ENCODE measurements at places on chromosomes 16 and 17.

GRCh38 chr16:55773859-55774549 lies 58.9 kb downstream of the CES1 start:
- no peak for DNase-seq

- no peak for DNase-seq
Observed at GRCh38 chr16:81003610-81004460, 2.9 kb downstream of the CMC2 start.

DNA sequence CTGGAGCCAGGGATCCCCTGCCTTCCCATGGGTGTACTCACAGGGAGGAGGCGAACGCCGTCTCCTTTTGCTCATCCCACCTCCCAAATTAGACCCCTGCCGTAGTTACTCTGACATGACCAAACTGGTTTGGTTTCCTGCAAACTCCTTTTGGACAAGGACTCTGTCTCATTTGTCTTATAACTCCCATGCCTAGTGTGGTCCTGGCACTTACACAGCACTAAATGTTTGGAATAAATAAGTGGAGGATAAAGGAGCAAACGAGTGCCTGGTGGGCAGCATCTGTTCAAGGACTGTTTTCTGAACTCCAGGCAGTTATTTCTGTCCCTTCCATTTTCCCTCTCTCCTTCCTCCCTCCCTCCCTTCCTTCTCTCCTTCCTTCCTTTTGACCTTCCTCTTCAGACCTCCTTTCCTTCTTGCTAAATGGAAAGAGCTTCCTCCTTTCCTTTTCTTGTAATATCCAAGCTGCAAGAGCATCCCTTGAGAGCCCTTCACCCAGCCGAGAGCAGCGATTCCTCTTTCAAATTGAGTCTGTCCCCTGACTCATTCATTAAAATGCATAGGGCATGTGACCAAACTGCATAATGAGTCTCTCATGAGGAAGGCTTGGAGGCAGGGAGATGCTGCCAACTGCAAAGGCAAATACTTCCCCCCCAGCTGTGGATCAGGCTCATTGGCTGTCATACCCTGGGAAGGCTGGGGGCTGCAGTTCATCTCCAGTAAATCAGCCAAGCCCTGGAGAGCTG lies 36.8 kb downstream of the CHD9 start:
- DNase-seq = no peak

DNA sequence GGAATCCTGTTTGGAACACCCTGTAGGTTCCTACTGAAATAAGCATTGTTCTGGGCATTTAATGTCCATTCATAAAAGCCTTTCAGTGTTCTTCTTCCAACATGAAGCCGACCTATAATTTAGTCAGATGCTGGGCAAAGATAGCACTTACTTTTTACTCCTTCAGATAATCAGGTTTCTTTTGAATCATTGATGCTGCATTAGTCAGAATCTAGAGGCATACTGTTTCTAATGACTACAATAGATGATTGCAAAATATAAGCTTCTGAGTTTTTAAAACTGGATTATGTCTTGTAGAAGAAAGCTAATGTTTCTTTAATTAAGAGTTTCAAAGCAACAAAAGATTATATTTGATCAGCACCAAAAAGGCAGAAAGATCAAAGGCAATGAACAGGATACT lies 16.0 kb downstream of the MMD start:
- no peak for DNase-seq

- no peak for DNase-seq
Observed at GRCh38 chr17:15966183-15966878, 21.4 kb downstream of the ADORA2B start.

DNA sequence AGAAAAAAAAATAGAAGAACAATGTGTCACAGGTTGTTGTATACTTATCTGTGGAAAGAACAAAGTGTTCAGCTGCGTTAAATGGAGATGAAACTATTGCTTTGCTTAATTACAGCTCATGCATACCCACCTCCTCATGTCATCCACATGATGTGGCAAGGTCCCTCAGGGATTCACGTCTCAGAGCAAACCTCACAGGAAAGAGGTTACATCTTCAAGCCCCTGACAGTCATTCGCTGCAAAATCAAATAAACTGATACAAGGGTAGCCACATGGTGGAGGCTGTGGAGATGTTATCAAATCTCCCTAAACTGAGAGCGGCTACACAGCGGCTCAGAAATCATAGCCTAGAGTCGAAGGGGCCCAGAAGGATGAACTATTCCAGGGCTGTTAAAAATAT lies 21.1 kb downstream of the GINS3 start:
- no peak for DNase-seq

- no peak for DNase-seq
Observed at GRCh38 chr17:81169870-81170309, 3.9 kb upstream of the AATK start.

GRCh38 chr16:15866451-15866850 lies 9.6 kb upstream of the MYH11 start:
- no peak for DNase-seq

DNA sequence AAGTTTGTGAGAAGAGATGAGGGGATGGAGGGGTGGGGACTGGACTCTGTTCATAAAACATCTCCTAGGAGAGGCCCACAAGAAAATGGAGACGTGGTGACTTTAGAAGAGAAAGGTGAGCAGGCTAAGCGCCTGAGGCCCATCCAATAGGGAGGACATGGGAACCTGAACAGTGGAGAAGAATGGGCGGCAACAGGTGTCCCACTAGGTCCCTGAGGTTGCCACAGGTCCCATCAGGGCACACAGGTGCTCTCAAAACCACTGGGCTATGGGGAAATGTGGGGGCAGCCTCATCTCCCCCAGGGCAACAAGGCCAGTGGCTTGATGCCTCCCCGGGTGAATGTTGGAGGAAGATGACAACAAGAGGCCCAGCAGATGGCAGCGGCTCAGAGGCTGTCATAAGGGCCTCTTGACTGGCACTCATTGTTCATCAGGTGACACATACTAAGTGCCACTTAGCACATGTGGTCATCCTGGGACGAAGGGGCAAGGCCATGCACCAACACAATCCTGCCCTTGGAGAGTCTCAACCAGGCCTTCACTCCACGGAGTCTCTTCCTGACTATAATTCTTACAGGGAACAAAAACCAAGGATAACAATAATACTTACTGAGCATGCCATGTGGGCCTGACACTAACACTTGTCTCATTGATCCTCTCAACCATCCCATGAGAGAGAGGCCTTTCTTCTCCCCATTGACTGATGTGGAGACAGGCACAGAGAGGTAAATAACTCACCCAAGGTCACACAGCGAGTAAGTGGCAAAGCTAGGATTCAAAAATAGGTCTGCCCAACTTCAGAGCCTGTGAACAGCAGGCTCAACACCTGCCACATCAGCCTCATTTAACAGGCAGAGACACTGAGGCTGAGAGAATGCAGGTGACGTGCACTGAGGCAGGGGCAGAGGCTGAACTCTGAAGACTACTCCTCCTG lies 38.0 kb downstream of the CUEDC1 start:
- DNase-seq = no peak

DNA sequence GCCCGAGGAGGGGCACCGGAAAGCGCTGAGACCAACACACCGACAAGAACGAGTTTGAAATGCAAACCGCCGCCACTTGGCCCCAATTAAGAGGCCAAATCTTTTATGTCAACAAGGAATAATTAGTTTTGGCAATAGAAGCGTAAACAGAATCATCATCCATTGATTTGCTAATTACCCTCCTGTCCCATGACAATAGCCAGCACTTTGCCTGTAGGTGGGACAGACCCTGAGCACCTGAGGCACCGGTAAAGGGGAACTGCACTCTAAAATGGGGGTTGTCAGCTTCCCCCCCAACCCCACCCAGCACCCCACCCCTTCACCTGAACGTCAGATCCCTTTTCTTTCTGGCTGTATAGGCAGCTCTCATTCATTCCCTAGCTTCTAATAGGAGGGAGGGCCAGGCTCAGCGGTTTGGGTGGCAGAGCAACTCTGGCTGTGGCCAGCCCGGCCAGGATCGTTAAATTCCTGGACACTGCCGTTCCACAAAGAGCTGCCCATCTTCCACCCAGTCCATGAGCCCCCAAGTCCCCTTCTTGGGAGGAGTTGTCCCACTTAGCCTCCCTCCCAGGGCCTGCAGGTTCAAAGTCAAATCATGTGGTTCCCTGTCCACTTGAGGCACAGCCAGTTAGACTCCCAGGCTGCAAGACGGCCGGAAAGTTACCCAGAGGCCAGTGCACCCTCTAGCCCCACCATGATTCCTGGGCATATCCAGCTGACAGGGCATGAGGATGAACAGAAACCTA lies 45.8 kb downstream of the WNT3 start:
- no peak for DNase-seq

DNA sequence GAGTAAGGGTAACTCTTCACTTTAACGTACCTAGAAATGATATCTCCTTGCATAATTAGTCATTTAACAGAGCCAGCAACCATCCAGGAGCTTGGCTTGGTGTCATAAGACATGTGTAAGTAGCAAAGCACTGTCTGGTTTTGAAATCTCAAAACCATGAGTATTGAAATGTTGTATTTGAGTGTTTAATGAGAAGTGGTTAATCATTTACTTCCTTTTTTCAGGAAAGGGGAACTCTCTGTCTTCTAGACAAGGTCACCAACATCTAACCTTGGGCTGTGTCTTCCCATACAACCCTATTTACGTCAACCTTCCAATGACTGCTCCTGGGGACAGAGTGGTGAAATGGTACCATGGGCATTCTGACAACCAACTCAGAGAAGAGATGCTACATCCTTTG lies 27.1 kb downstream of the PMP22 start:
- DNase-seq = no peak

DNA sequence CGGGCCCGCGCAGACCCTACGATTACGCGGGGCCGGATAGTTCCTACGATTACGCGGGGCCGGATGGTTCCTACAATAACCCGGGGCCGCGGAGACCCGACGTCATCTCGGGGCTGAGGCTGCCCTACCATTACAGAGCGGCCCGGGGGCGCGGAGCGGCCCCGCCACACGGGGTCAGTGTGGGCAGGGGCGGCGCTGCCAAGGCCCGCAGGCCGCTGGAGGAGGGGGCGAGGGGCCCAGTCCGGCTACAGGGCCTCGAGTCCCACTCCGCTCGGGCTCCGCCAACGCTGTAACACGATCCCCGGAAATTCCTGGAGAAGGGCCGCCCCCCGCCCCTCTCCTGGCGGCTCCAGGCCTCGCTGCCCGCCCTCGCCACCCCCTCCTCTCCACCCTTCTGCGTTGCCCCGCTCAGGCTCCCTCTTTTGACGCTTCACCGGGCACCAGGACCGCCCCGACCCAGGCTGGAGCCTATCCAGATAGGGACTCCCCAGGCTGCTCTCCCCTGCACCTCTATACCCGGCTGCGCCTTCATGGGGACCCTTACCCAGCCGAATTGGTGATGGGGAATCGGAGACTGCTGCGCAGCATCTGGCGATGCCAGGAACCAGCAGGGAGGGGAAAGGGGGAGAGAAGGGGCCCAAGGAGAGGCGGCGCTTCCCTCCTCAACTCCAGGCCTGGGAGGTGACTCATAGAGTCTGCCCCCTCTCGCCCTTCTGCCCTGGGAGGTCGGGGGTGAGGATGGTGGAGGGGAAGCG lies at the start of gene RAB34:
Gene RAB34 (minus strand): TSS at position 291 of the 755 bp plus-strand sequence. CDS start 602 bp downstream, outside the sequence.
- no peak for DNase-seq

DNA sequence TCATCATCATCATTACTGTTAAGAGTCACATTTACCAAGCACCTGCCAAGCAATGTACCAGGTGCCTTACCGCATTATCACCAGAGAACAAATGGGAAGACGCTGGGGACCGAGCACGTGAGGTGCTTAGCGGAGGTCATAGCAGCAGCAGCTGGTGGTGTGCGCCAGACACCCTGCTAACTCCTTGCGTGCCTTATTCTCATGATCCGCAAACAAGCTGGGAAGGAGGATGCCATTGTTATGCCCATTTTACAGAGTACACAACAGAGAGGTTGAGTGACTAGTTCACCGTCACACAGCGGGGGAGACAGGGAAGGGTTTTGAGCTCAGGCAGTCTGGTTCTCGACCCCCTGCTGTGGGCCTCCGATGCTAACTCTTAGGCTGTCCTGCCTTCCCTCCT lies 7.3 kb downstream of the ATP2A3 start:
- DNase-seq = no peak

- no peak for DNase-seq
Observed at GRCh38 chr16:85350973-85351372, 238.7 kb upstream of the CIBAR2 start.

- no peak for DNase-seq
Observed at GRCh38 chr17:64448665-64449512, at the start of gene MILR1. MILR1 (plus strand) TSS chr17:64449115; CDS start chr17:64449169, 54 bp downstream.

DNA sequence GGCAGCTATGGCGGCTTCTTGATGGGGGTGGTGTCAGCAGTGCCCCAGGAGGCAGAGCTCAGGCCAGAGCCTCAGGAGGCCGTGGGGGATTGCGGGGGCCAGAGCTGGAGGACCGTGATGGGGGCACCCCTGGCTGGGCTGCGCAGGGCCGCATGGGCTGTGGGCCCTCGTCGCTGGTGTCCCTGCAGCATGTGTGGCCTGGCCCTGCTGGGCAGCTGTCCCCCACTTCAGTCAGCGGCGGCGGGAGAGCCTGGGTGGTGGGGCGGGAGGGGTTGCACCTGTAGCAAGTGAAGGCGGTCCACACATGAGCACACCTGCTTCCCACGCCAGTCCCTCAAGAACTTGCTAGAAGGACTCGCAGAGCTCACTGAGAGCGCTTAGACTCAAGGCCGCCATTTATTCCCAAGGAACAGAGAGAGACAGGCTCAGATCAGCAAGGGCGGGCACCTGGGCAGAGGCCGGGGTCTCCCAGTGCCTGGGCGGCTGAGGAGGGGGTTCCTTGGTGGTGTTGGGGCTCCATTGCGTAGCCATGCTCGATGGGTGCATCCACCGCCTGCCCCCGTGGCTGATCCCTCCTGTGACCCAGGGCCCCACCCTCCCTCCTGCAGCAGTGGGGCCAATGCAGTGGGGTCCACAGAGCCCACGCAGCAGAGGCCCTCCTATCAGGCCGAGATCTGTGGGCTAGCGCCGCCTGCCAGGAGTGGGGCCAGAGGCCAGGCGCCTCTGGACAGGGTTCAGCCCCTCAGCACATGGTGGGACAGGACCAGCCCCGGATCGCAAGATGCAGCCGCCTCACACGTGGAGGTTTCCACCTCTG lies 15.7 kb downstream of the PRSS27 start:
- no peak for DNase-seq

- no peak for DNase-seq
Observed at GRCh38 chr17:8746501-8747236, 2.0 kb upstream of the CCDC42 start.

GRCh38 chr16:14586637-14587305 lies 43.3 kb downstream of the PARN start:
- DNase-seq = no peak

DNA sequence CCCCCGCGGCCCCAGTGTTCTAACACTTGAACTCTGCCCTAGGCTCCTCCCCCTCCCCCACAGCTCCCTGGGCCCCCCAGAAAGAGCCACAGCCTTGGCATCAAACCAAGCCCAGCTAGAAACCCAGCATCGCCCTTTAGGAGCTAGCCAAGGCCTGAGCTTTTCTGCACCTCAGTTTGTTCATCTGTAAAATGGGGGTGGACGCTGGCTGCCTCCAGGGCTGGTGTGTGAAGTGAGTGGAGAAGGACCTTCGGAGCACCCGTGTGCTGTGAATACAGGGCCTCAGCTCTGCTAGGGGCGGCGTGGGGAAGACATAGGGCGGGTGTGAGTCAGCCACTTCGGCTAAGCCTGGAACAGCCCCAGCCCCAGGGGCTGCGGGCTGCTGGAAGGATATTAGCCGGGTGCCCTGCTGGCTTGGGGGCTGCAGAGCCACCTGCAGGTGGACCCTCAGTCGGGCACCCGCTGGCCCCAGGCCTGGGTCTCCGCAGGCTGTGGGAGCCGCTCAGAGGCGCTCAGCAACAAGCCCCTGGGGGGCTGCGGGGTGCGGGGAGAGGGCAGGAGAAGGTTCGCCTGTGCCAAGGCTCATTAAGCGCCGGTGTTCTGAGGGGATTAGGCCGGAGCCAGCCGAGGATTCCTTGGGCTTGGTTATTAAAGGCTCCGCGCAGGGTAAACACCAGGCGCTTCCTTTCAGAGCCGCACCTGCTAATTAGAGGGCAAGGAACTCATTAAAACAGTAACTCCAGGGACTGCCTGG lies 217.0 kb upstream of the CIBAR2 start:
- DNase-seq = no peak

All from T-helper 17 cell (primary cell).